ENCODE measurements at places on chromosomes 6 and 20.

DNA sequence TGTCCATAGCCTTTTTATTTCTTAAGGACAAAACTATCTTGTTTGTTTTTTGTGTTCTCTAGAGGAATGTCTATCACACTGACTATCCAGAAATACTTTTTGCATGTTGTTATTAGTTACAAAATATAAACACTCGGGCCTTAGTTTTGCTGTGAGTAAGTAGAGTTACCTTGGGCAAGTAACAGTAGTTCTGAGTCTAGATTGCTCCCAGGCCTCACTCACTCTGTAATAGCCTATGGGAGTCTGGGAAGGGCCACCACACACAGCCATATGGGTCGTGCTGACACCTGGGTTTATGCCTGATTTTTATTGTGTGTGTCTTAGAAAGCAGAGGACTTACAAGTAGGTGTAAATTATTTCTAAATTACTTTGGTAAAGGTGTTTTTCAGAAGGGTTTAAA is 185.8 kb downstream of the TMEM242 start:
- DNase-seq, result no peak

GRCh38 chr6:16228043-16228442 is 10.3 kb upstream of the GMPR start:
- no peak for DNase-seq

- no peak for DNase-seq
Observed at GRCh38 chr6:43376551-43376981, 7.1 kb upstream of the ZNF318 start.

- DNase-seq, result no peak
Observed at GRCh38 chr20:53061192-53062108, 89.3 kb downstream of the TSHZ2 start.
